ENCODE measurements at places on chromosomes 7 and 10.

- no peak for DNase-seq
Observed at GRCh38 chr7:5396542-5396941, 27.1 kb downstream of the TNRC18 start.

GRCh38 chr10:60573336-60573735 is 183.7 kb upstream of the ANK3 start:
- no peak for DNase-seq

DNA sequence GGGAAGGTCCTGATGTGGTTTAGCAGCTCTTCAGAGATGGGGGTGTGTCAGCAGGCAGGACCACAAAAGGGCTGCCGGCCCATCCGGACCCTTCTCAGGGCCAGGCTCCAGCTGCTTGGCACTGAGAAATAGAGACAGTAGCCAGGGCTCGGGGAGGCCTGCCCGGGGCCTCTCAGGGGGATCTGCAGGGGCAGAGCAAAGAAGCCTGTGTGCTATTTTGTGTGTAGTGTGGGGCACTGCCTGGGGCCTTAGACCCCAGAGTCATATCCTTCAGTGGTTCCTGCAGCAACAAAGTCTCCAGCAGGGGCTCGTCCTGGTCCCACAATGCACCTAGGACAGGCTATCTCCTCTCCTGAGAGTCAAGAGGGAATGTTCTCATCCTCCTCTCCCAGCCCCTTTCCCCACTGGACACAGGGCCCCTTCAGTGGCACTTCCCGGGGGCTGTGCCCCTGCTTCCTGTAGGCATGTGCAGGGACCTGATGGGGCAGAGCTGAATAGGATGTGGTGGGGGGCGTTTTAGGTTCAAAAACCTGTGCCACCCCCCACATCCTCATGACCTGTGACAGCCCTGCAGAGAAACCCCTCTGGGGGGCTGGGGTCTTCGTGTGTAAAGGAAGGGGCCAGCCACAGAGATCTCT is 159.5 kb upstream of the RHEB start:
- no peak for DNase-seq

- no peak for DNase-seq
Observed at GRCh38 chr10:7813481-7813880, 4.8 kb upstream of the TAF3 start.

DNA sequence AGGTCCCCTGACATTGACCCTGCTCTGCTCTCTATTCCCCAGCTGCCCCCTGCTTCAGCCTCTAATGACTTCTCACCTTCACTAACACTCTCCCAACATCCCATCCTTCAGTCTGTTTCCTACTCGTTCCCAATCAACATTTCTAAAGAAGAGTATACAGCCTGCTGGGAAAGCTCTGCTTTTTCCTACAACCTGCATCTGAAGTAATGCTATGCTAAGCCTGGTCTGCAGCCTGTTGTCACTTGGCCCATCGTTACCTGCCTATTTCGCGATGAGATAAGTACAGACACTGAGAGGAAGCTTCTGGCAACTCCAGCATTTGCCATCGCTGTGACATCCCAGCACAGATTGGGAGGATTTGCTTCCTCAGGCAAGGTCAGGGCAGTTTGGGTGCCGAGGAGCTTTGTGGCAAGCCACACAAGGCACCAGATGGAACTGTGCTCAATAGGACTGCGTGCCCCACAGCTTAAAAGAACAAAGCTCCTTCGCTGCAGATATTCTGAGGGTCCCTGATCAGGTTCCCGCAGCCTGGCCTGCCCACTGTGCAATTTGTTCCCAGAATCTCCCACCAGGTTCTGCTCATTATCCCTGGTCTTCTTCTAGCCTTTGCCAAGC is 51.4 kb downstream of the PKD1L1 start:
- DNase-seq = no peak

DNA sequence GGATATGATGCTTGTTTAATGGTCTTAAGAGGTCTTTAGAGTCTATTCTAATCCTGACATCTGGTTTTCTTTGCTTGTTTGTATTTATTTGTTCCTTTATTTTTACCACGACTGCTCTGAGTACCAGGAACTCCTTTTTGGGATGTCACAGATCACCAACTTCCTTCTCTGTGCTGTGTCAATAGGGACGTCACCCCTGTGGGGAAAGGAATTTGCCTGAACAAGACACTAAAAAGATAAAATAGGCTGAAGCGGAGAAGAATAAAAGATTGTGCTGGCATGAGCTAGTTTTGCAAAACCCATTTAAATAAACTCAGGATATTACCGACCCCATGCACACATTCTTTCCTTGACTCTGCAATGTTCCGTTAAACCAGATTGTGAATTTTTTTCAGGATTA is 27.7 kb downstream of the MGMT start:
- DNase-seq = no peak

DNA sequence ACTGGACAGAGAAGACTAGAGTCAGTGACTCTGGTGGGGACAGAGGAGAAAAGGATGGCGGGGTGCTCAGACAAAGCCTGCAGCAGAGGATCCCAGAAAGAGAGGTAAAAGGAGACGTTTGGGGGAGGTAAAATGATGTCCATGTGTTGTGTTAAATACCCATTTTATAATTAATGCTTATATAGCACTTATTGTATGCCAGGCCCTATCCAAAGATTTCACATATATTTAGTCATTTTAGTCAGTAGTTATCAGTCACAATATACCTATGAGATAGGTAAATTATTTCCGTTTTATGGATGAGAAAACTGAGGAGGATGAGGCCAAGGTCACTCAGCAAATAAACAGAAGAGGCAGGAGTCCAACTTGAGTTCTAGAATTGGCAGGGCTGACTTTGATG is 144.6 kb upstream of the SEMA3E start:
- DNase-seq = no peak

DNA sequence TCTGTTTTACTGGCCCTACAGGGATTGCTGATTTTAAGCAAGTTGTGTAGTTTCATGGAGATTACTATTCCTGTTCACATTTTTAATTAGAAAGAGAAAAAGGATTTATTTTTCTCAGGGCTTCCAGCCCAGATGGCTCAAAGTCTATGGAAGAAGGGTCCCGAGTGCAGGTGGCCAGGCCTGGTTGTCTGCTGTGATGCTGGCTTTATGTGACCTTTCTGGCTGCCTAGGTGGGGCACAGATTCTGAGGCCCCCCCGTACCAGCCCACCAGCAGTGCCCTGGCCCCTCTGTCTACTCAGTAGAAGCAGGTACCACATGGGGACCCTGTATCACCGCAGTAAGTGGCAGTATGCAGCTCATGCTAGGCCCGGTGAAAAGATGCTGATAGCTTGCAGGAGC is 426.5 kb downstream of the LRMDA start:
- DNase-seq = no peak

DNA sequence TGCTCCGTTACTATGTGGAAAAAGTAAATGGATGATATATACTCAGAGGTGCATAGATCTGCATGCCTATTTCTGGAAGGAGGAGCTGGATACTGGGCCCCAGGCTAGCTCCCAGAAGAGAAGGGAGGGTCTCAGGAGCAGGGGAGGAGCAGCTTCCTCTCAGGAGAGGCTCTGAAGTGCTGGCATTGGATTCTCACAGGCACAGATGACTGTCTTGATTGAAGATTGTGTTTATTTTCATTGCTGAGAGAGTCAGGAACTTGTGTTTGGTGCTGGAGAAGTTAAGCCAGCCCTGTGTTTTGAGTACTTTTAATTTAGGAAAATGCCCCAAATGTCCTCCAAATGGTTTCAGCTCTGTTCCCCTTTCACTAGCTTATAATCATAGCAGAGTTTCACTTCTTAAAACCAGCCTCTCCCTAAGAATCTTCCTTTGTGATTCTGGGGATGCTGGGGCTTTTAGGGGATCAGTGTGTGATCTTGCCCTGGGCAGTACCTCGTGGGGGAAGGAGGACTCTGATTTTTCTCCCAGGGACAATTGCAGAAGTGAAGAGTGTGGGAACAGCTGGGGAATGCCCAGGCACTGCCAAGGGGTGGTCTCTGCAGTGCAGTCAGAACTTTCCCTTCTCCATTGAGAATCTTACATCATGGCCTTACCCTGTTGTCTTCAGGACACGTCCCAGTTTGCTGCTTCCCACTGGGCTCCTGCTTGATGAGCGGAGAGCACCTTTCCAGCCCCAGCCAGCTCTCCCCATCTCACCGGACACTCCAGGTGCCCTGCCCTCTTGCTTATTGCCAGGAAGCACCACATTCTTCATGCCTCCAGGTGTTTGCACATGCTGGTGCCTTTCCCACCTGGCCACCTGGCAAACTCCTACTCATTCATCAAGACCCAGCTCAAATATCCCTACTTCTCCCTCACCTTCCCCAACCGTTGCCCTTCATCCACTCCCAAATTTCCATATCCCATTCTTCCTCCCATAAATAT is 102.8 kb downstream of the ARHGAP22 start:
- no peak for DNase-seq

- DNase-seq = no peak
Observed at GRCh38 chr10:23200997-23201652, 9.0 kb downstream of the PTF1A start.

GRCh38 chr7:133950855-133951254 is 176.3 kb upstream of the LRGUK start:
- DNase-seq = no peak

Measured in fibroblast of skin of right quadriceps (primary cell).